ENCODE measurements at places on chromosomes 12 and 14. TPM values are rescaled to one million over a fixed set of nuclear protein-coding genes. Genes with fewer than 3 reads are reported as not detected.
A peak's percentile ranks its signal among the peaks of the same experiment; 100 is the strongest.

The ESRRB gene
- total RNA-seq = not detected

The PKP2 gene
- total RNA-seq = 109 TPM

The HPD gene
- total RNA-seq = not detected

The SIRT4 gene
- total RNA-seq = not detected

The FSCB gene
- total RNA-seq = not detected

The TRPV4 gene
- not detected for total RNA-seq

The CORO1C gene
- total RNA-seq = 153 TPM

The CLEC7A gene
- total RNA-seq = 83.4 TPM

- no peak for DNase-seq
These were observed 65.9 kb upstream of the C14orf180 start for GRCh38 chr14:104513641-104514046.

DNA sequence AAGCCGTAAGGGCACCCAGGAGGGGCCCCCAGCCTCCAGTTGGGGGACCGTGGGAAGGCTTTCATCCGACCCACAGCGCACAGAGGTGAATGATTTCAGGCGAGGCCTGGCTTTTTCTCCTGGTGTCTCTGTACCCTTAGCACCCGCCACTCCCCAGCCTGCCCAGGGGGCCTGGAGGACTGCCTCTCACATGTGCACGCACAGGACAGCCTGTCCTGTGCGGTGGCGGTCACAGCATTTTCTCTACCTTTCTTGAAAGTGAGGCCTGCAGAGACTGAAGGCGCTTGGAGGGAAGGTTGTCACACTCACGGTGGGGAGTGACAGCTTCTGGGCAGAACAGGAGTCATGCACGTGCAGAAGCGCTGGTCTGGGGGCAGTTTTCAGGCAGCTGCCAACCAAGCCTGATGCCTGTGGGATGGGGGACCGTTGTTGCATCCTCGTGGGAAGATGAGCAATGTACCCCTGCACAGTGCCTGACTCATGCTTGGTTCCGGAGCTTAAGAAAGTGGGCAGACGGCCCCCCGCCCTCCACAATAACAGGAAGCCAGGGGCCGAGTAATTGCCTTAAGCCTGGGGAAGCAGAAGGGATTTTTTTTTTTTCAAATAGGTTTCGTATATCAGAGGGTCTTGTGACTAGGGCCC, 148.1 kb downstream of the TSPAN9 start:
- no peak for DNase-seq

DNA sequence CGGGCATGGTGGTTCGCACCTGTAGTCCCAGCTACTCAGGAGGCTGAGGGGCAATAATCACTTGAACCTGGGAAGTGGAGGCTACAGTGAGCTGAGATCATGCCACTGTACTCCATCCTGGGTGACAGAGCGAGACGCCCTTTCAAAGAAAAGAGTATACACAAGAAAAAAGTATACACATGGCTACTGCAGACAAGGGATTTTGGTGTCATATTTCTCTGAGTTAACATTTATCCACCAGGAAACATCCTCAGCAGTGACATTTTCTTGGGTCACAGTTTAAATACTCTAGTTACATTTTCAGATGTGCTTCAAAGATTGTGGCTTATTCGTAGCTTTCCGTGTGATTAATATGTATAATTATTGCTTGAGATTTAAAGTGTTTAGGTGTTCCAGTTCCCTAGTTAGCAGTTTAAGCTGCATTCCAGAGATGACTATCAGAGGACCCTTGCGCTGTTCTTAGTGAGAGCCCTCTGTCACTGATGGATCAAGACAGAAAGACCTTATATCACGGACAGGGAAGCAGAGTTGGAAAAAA, 4.7 kb upstream of the PPP2R5E start:
- no peak for DNase-seq

GRCh38 chr14:22939684-22940083, 10.5 kb upstream of the PRMT5 start:
- DNase-seq = no peak

DNA sequence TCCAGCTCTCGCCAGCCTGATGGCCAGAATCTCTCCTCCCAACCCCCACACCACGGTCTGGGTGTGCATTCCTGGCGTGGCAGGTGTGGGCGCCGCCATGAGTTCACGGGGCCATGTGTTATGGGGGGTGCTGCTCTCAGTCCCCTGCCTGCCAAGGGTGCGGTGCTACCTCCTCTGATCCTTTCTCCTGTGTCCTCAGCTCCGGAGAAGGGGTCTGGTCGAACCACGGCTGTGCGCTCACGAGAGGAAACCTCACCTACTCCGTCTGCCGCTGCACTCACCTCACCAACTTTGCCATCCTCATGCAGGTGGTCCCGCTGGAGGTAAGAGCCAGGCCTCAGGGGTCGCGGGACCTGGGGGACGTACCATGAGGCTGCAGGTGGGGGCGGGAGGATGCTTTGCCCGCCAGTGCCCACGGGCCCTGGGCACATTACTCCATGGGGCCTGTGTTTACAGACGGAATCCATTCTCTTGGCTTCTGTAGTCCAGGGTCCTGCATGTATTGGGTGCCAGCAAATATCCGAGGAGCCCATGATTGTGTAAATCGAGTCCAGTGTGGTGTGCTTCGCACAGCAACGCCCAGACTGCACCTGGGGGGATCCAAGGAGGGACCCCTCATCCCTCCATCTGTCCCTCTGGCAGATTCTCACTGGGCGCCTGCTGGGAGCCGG, 130.8 kb downstream of the ADGRD1 start:
- DNase-seq = no peak

- DNase-seq = no peak
These were observed 27.1 kb upstream of the SLC17A8 start for GRCh38 chr12:100329800-100330199.

- DNase-seq = no peak
These were observed 192.5 kb upstream of the SYT1 start for GRCh38 chr12:78672033-78672432.

DNA sequence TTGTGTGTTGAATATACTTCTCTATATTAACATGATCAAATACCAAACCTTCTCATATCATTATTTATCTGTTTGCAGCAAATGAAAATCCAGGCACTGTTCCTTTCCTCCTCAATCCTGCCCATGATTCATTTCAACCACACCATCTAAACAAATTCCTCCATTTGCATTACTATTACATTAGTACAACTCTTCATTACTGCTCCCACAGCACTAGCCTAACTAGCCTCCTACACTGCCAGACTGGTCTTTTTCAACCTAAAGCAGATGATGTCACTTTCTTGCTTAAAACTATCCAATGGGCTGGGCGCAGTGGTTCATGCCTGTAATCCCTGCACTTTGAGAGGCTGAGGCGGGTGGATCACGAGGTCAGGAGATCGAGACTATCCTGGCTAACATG, 117.3 kb upstream of the MYF6 start:
- no peak for DNase-seq

GRCh38 chr12:89697296-89697695, 11.3 kb downstream of the ATP2B1 start:
- DNase-seq = no peak

DNA sequence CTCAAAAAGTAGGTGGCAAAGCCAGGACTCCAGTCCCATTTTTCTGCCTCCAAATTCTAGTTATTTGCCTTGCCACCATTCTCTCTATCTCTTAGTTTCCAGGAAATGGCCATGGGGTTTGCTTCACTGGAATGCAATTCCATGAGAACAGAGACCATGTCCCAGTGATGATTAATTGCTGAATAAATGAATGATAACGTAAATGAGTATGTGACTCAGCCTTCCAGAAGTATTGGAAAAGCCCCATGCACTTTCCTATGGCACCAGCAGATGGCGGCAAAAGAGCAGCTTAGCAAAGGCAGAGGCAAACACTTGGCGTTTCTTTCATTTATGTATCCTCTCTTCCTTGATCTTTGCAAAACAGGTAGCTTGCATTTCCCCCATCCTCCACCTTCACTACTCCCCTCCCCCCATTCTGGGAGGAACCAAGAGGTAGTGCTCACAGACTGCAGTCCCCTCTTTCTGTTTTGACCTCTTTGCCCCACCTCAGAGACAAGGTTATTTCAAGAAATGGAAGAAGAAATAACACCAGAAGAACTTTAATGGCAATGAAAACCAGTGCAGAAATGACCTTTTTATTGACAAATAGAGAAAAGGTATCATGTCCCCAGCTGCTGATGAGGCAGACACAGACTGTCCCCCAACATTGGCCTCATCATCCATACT, 21.3 kb downstream of the TBX3 start:
- DNase-seq = peak; percentile 84

GRCh38 chr14:22865424-22866405, 5.8 kb upstream of the LRP10 start:
- no peak for DNase-seq

GRCh38 chr12:95099270-95099790, 25.9 kb upstream of the NR2C1 start:
- no peak for DNase-seq

GRCh38 chr12:47988073-47989022, 15.9 kb downstream of the COL2A1 start:
- DNase-seq = no peak

- DNase-seq = no peak
These were observed 84.5 kb upstream of the CDKN3 start for GRCh38 chr14:54312166-54312801.

DNA sequence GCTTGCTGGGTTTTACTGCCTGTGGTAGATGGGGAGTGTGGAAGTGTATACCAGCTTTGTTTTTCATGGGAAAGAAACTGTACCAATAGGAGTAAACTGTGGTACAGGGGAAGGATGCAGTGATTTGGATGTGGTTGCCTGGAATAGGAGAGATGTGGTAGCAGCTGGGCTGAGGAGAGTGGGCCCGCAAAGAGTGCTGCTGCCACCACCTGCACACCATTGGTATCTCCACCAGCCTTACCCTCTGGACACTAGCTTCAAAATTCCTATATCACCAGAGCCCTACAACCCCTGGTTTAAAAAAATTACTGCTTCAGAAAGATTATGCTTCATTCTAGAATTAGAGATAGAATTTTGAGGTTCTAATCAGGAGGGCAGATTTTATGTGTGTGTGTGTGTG, 53.6 kb downstream of the AKAP6 start:
- no peak for DNase-seq

DNA sequence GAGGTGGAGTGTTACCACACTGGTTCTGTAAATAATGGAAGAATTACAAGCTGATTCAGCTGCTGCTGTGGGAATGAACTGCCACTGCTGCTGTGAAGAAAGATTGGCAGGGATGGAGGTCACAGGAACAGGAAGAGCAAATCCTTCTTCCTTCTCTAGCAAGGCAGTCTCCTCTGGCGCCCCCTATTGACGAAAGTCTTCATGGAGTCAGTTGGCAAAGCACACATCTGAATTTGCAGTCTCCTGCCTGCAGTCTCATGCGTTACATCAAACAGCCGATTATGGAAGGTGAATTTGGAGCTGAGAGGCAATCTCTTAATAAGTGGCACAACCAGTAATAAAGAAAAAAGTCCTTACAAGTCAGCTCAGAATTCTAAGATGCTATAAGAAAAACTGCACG, 106.0 kb upstream of the TMTC1 start:
- peak; percentile 16 for DNase-seq

DNA sequence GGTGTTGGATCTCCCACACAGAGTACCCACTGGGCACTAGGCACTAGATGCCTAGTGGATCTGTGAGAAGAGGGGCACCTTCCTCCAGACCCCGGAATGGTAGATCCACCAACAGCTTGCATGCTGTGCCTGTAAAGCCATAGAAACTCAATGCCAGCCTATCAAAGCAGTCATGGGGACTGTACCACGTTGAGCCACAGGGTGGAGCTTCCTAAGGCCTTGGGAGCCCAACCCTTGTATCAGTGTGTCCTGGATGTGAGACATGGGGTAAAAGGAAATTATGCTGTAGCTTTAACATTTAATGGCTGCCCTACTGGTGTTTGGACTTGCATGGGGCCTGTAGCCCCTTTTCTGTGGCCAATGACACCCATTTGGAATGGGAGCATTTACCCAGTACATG, 1024.9 kb downstream of the TMEM121 start:
- no peak for DNase-seq

GRCh38 chr12:90207799-90208198, 499.2 kb upstream of the ATP2B1 start:
- no peak for DNase-seq

GRCh38 chr14:57811998-57812546, 53.8 kb downstream of the SLC35F4 start:
- no peak for DNase-seq

- no peak for DNase-seq
These were observed 66.0 kb downstream of the DENND5B start for GRCh38 chr12:31524791-31525495.

DNA sequence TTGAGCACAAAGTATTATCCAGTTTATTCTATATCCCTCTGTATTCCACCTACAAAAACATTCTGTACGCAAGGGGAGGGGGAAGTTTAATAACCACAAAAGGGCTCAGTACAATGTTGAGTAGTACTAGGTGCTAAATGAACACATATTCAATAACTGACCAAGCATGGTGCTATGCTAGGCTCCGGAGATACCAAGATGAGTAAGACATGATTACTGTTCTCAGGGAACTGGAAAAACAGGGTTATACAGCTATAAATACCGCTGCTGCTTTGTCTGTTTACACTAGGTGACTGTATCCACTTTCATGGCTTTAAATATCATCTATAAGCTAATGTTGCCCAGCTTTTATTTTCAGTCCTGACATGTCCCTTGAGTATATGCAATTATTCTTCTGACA, 135.8 kb downstream of the INSM2 start:
- no peak for DNase-seq

GRCh38 chr14:68679746-68680467, 113.0 kb downstream of the ZFP36L1 start:
- no peak for DNase-seq

- no peak for DNase-seq
These were observed 44.6 kb downstream of the SRGAP1 start for GRCh38 chr12:63888908-63889635.

- DNase-seq = peak; percentile 11
These were observed 479 bp downstream of the KDM5A start for GRCh38 chr12:388541-389141.

DNA sequence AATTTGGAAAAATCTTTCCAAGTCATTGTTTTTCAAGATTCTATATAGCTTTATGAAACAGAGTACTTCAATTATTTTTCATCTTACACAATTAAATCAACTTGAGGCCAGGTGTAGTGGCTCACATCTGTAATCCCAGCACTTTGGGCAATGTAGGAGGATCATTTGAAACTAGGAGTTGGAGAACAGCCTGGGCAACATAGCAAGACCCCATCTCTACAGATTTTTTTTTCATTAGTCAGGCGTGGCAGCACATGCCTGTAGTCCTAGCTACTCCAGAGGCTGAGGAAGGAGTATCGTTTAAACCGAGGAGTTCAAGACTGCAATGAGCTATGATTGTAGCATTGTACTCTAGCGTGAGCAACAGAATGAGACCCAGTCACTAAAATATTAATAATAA, 72.9 kb downstream of the BMP4 start:
- DNase-seq = no peak

- DNase-seq = no peak
These were observed 606.9 kb downstream of the FSCB start for GRCh38 chr14:43900173-43900655.

GRCh38 chr14:36362648-36363047, 42.2 kb upstream of the MBIP start:
- DNase-seq = no peak

- no peak for DNase-seq
These were observed 12.8 kb upstream of the FGF23 start for GRCh38 chr12:4392223-4392742.

- DNase-seq = peak; percentile 84
These were observed 3.6 kb upstream of the LGALS3 start for GRCh38 chr14:55125403-55125802.

Data from transverse colon (tissue), 4 donors.